H7 (cell line): ENCODE measurements at places on chromosomes 6 and 20.

GRCh38 chr6:57312004-57312345 lies 5.5 kb upstream of the PRIM2 start:
- no peak for DNase-seq

- peak; percentile 76 for DNase-seq
These were observed 24.3 kb upstream of the KIAA0408 start for GRCh38 chr6:127483399-127484055.

DNA sequence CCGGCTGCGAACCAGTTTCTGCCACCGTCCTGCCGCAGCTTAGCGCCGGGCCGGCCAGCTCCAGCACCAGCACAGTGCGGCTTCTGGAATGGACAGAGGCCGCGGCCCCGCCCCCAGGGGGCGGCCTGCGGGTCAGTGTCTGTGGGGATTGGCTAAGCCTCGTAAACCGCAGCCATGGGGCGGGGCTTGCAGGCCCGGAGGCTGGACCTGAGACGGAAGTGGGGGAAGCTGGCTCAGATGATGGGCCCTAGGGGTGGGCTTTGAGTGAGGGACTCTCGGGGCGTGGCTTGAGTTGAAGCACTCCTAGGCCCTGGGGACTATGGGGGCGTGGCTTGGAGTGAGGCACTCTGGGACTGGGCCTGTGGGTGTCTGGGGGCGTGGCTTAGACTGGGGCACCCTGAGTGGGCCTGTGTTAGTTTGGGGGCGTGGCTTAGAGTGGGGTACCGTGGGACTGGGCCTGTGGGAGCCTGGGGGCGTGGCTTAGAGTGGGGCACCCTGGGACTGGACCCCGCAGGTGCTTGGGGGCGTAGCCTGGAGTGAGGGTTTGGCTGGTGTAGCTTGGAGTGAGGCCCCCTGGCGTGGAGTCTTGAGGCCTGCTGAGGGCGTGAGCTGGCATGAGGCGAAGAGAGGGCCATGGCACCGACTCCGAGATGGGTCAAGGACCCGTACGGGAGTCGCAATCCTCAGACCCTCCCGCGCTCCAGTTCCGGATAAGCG lies 6.6 kb downstream of the L3MBTL1 start:
- peak; percentile 97 for DNase-seq

DNA sequence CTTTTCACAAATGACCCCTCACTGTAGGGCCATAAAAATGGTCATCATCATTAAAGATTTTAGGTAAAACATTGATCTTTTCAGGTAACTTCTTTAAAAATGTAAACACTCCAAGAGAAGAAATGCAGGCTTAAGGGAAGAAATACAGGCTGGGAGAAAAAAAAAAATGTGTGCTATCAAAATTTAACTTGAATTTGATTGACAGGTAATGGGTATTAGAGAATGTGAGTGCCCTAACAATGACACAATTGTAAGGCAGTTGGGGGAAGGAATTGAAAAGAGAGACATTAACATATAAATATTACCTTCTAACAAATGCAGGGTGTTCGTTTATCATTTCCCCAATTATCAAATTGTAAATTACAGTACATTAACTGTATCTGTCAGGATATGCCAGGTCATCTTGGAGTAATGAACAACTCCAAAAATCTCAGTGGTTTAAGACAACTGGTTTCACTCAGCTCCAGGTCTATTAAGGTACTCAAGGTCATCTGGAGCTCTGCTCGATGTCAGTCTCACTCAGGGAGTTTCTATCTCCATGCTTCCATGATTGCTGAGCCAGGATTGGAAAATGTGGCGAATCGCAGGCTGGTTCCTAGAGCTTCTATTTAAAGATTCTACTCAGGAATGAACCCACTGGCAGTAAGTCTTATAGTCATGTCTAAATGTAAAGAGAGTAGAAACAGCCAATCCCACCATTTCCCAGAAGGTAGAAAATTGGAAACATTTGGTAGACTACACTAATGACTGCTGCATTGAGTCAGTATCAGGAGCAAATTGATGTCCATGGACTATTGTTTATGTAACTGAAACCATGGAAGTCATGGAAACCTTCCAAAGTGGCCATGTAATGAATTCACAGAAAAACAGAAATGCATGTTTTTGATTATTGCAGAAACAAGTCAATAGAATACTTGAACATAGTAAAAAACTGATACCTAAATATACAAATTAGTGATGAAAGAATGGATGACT lies 55.6 kb downstream of the FRK start:
- DNase-seq: no peak

DNA sequence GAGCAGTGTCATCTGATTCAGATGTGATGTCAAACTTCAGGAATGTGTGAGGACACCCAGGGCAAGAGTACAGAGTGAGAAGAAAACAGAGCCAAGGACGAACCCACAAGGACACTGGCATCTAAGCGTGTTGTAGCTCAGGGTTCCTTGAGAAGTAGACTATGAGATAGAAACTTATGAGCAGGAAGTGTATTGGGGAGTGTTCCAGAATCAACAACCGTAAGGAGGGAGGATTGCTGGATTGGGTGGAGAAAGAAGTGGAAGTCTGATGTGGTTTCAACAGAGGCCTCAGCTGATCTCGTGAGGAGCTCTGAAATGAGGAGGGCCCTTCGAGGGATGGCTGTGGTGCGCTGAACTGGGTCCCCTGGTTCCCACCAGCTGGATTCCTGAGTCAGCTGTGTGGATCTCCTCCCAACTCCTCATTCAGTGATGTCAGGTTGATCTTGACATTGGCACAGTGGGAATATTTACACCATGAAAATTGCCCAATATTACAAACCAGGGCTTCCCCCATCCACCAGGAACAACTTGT lies 25.7 kb upstream of the IGF2R start:
- no peak for DNase-seq

- DNase-seq: no peak
These were observed 5.8 kb downstream of the HIVEP1 start for GRCh38 chr6:12017876-12018401.

GRCh38 chr6:168301648-168302398 lies 17.8 kb downstream of the DACT2 start:
- DNase-seq: peak; percentile 73

DNA sequence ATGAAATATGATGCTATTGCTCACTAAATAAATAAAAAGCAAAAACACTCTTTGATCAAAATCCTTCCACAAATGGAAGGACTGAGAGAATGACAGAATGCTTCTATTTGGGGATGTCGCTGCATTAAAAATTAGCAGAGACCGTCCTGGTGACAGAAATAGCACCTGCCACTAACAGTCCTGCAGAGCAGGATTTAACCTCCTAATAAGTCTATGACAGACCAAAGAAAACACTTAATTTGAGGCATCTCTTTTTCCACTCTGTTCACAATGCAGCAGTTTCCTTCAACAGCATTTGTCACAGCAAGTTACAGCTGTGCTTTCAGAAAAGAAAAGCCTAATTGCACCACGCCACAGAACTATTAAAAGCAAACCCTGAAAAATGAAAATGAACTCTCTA lies 140.6 kb upstream of the BEND6 start:
- DNase-seq: no peak

DNA sequence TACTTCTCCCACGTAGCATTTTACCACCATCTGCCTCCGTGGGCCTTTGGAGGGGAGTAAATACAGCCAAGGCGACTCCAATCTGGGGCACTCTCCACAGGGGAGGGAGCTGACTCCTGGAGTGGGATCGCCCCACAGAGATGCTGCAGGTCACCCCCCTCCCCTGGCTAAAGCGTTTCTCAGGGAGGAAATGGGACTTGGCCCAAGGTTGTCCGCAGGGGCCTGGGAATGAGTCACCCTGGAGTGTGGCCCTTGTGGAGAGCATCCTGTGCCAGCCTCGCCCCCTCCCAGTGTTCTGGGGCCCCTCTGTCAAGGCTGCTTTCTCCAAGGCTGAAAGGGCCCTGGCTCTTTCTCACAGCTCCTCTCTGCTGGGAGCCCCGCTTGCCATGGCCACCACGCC lies 84.5 kb upstream of the QKI start:
- peak; percentile 75 for DNase-seq

DNA sequence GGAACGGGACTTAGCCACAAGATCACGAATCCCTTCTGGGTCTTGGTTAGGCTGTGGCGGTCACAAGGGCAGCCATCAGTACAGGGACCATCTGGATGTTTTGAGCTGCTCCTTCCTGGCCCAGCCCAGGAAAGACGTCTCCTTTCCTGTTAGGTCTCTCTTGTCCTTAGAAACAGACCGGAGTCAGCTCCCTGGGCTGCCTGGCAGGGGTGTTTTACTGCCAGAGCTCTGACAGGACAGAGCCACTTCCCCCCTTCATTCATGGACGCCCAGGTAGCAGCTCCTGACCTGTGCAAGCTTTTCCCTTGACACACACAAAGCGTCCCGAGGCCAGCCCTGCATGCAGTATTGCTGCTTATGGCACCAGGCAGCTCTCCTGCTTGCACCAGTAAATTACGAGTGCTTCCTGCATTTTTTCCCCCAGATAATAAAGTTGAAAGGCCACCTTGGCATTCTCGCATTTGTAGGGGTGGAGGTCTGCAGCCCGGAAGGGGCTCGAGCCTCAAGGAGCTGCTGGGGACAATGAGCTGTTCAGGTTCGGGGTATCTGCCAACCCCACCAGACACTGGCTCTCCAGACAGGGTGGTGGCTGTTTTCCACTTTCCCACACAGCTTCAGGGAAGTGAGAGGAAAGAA lies 87.4 kb downstream of the NOL4L start:
- DNase-seq: peak; percentile 55

- no peak for DNase-seq
These were observed 4.0 kb downstream of the HSPA1B start for GRCh38 chr6:31831350-31832215.

GRCh38 chr6:117771403-117771802 lies 96.1 kb downstream of the NUS1 start:
- no peak for DNase-seq

DNA sequence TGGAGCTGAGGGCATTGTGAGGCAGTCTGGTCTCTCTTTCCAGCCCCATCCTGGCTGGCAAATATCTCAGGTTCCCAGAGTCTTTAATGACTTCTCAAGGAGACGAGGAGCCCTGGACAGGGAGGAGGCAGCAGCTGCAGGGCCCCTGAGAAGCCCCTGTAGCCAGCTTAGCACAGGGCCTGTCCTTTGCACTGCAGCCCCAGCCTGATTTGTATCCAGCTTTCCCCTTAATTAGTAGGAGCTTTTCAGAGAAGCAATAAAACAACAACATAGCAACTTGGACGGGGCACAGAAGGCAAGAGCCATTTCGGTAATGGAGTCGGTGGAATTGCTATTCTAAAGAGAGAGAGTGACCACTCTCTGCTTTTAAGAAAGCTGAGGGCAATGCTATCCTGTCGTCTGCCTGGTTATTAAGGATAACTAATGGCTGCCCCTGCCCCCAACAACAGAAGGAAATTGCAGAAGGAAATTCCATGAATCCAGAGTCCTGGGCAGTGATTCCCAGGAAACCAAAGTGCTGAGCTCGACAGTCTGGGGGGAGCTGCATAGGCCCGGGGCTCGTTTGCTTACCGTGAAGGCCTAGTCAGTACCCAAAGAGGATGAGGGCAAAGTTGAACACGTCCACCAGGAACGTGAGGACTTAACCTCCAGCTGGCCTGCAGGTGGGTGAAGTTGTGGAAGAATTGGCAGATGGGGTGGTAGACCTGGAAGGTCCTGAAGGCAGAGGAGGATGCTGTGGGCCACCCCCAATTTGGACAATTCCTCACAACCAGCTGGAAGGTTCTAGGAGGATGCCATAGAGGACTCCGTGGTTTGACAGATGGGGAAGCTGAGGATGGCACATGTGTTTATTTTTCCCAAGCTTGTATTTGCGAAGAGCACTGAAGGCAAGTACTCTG lies 50.3 kb downstream of the NPEPL1 start:
- DNase-seq: no peak

GRCh38 chr6:17565399-17565798 lies 34.7 kb upstream of the FAM8A1 start:
- no peak for DNase-seq

DNA sequence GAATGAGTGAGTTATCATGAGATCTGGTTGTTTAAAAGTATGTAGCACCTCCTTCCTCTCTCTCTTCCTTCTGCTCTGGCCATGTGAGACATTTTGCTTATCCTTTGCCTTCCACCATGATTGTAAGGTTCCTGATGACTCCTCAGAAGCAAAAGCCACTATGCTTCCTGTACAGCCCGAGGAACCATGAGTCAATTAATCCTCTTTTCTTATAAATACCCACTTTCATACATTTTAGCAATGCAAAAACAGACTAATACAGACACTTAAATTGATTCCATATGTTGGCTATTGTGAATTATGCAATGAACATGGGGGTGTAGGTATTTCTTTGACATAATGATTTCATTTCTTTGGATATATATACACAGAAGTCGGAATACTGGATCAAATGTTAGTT lies 792.8 kb upstream of the EYS start:
- DNase-seq: no peak

GRCh38 chr6:96834070-96834469 lies 3.2 kb downstream of the GPR63 start:
- no peak for DNase-seq

DNA sequence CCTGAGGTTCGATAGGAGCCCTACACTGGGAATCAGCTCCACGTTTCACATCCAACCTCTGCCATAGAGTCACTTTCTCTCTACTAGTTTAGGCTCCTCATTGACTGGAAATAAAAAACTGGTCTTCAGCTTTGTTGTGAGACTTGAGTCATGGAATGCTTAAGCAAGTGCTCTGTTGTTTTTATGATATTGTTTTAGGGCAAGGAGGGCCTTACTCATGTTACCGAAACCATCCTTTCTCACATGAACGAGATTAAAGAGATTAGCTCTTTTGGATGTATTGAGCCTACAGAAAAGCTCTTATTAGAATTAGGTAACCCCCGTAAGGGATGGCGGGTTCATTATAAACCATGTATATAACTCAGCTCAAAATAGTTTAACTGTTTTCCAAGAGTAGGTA lies 6.9 kb upstream of the MOCS1 start:
- DNase-seq: no peak

DNA sequence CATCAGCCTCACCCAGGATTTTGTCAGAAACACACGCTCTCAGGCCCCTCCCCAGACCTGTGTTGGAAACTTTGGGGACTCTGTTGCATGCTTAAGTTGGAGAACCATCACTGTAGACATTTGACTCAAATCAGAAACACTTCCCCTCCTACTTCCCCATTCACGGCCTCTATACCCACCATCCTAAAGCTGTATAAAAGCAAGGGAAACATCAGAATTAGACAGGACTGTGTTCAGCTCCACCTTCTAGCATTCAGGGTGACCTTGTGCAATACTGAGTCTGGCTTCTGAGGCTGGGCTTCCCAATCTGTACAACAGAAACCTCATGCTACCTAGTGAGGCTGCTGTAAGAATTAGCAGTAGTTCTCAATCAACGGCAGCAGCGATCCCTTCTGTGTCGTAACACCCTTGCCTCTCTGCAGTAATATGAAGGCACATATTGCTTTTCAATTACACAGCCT lies 252.3 kb downstream of the LY86 start:
- DNase-seq: no peak

- DNase-seq: no peak
These were observed 17.5 kb downstream of the KIF16B start for GRCh38 chr20:16555754-16556153.

GRCh38 chr6:74256381-74256780 lies 560.4 kb downstream of the CD109 start:
- no peak for DNase-seq
